OCI-LY7 (cell line): ENCODE measurements at places on chromosomes 5 and 9.

- no peak for DNase-seq
Observed at GRCh38 chr5:65623482-65623881, 651 bp downstream of the TRIM23 start.

- DNase-seq = no peak
Observed at GRCh38 chr5:53578854-53579253, 18.4 kb downstream of the NDUFS4 start.

DNA sequence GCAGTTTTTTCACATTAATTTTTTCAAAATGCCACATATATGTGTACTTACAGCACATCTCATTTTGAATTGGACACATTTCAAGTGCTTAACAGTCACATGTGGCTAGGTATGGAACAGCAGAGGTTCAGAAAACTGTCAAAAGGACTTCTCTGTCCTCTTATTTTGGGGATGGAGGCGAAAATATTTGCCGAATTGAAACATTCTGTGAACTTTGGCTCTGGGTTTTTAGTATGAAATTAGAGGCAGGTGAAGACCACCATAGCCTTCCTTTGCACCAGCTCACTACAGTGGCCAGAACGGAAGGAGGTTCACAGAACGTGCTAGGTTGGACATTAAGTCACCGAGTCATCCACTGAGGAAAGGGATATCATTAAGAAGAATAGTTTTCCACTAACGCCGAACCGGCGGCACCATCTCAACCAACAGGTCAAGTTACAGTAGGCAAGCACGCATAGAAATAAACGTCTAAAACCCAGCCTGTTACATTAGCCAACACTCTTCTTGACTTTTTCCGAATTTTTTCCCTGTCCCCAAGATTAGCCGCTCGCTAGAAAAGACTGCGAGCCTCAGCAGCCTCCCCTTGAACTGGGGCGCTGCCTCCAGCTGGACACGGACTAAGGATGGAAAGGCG lies 1.8 kb upstream of the TLE4 start:
- peak; percentile 27 for DNase-seq

DNA sequence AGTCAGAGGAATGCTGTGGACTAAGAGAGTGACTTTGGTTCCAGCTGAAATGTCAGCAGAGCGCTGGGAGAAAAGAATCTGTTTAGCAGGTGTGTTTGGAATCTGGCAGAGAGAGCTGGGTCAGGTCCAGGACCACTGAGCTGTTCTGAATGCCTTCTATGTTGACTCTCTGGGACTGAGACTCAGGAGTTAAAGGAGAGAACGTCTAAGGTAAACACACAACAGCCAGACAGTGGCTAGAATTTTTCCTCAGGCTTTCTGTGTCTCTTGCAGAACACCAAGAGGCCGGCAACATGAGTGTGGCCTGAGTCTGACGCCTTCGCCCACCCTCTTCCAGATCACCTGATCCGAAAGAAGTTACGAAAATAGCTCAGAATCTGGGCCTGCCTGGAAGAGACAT lies 107.2 kb upstream of the ZNF462 start:
- DNase-seq = no peak

DNA sequence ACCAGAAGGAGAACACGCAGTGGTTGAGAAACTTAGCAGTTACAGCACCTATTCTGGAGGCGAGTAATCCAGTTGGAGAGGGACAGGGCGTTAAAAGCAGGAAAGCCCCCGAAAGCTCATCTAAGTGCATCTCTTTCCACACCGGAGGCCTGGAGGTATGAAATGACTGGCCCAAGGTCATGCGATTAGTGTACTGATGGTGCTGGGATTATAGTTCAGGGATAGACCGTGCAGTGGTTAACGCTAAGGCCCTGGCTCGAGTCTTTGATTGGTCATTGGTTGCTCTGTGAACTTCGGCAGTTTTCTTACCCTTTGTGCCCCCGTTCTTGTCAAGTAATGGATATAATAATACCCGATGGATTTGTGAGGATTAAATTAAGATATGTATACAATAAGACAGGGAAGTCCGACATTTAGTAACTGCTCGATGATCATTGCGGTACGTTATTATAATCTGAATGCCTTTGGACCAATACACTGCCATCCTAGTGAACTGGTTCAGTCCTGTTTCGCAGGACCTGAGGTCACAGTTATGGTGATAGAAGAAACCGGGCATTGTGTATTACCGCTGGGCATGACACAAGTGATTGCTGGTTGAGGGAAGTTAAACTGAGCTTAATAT lies 960 bp downstream of the CANX start:
- peak; percentile 46 for DNase-seq

DNA sequence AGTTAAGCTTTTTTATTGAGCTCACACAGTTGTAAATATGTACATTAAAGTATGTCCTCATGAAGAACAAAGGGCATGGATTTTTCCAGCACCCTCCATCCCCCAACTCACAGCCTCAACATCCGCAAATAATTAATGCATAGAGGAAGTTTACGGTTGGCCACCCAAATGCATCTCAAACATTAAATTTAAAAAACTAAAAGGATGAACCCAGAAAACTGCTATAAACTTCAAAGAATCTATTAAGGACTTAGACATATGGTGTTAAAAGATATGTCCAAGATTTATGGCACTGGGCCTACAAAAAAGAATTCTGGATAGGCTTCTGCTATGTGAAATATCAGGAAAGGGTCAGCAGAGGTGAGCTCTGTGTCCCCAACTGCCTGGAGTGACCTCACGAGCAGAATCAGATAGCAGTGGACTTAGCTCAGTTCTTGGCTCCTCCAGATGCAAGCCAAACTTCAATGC lies 54.0 kb upstream of the TNC start:
- DNase-seq = no peak
